ENCODE measurements at places on chromosomes 1 and 21.

DNA sequence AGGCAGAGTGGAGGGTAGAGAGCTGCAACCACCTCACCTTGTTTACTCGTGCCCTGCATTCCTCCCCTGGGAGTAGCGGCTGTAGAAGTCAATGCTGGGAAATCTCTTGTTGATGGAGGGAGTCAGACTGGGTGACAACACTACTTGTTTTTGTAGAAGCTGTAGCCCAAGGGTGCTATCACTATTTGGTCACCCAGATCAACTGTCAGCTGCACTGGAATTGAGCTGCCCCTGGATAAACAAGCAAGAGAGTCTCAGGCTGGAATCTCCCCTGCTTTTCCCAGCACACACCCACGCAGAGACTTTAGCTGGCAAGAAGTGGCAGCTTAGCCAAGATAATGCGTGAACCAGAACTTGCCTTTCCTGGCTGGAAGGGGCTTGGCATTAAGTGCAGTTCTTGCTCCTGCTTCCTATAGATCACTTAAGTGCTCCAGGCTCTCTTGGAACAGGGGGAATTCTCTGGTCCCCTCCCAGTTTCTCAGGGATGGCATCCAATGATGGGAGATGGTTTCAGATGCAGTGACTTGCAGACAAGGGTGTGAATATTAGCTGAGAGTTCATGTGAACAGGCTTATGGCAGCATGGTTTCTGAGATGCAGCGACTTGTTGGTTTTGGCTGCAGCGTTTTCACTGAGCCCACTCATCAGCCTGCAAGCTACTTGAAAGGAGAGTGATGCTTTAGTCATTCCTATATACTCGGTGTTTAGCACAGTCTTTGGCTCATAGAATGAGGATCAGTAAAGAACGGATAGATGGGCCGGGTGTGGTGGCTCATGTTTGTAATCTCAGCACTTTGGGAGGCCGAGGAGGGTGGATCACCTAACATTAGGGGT lies 16.8 kb downstream of the ATP2B4 start:
- DNase-seq, result no peak

- DNase-seq, result peak; percentile 85
Measured at GRCh38 chr1:234656944-234657654, 47.1 kb upstream of the IRF2BP2 start.

- DNase-seq, result peak; percentile 57
Measured at GRCh38 chr1:48236716-48237470, 14.4 kb downstream of the SLC5A9 start.

DNA sequence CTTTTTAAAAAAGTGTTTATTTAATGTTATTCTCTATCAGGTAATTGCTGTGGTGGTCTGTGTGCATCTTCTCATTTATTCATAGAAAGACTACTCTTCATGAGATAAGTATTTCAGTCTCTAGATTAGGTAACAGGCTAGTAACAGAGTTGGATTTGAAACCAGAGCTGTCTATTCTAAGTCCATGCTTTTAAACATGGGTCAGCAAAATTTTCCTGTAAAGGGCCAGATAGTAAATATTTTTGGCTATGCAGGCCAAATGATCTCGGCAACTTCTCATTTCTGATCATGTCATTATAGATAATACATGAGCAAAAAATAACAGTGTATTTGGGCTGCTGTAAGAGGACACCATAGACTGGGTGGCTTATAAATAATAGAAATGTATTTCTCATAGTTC lies 485.6 kb upstream of the ZRANB2 start:
- DNase-seq, result no peak

DNA sequence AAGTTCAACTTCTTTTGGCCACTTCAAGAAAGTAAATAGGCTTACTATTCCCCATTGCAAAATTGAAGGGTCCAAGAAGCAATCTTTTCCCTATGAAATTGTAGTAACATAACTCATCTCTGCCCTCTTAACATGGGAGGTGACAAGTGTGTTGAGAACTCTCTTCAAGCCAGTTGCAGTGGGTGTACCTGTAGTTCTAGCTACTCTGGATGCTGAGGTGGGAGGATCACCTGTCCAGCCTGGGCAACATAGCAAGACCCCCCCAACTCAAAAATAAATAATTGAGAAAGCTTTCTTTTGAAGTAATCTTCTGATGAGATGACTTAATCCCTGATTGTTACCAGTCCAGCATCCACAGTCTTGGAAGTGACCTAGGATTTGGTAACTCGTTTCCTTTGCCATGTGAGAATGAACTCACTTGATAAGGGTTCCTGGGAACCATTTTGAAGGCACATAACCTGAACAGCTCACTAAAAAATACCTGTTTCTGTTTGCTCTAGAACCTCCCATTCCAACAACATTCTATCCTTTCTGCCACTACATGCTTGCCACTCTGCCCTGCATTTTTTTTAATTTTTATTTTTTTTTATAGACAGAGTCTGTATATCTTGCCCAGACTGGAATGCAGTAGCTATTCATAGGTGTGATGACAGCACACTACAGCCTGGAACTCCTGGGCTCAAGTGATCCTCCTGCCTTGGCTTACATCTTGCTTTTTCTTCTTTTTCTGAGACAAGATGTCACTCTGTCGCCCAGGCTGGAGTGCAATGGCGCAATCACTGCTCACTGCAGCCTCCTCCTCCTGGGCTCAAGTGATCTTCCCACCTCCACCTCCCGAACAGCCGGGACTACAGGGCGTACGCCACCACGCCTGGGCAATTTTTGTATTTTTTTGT lies 1.4 kb upstream of the IPO9 start:
- DNase-seq, result no peak

DNA sequence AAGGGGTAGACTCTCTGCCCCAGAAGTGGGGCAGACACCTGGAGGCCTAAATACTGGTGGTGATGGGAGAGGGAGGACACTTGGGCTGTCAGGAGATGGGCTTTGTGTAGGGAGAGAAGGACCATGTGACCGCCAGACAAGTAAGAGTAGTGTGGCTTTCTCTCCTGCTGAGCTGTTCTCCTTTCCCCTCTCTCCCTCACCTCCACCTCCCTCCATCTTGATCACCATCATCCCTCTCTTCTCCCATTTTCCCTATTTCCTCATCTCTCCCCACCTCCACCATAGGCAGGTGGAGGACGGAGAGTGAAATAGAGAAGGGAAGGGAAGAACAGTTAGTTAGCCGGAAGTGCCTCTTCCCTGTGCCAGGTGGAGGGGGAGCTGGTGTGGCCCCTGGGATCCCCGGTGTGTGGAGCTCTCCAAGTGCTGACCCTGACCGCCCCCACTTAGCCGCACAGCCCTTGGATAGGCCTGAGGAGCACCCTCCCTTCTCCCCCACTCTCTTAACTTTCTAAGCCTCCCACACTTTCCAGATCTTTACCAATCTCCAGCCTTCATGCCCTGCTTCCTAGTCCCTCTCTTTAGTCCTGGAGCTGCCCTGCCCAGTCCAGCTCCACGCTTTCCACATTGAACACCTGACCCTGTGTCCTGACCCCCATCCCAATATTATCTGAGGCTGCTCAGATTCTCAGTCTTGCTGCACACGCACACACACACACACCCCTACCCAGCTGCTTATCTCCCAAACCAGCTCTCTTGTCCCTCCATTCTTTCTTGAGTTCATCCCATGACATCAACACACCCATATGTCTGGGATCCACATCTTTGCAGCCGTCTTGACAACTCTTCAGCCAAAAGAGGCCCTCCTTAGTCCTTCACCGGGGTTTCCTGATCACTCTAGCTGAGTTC lies 1.5 kb downstream of the CELF3 start:
- DNase-seq, result no peak

DNA sequence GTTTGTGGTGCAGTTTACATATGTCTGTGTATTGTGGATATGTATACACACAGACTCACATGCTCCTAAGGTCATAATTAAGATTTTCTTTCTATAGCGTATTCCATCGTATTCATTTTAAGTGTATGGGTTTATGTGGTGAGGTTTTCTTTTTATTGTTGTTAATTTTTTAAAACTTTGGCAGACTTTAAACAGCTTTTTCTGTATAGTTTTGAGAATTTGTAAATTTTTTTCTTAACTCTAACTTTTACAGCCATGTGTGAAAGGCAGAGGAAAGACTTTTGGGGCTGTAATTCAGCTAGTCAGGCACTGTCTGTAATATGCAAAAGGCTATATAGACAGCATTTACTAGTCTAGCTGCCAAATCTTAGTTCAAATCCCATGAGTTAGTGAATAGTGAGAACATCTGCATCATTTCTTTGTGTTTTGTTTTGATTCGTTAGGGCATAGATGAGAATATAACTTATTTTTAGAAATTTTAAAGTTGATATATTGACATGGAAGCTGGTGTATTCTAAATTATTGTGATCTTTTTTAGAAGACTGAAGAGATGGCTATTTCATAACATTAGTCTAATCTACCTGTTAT lies 2.3 kb downstream of the MAGI3 start:
- DNase-seq, result no peak

- peak; percentile 80 for DNase-seq
Measured at GRCh38 chr1:18956193-18957135, at the start of gene IFFO2. Gene IFFO2, minus strand, starts transcription at chr1:18956676. Its CDS starts 344 bp downstream, at chr1:18956332.

- DNase-seq, result no peak
Measured at GRCh38 chr1:107762751-107763390, 202.1 kb downstream of the VAV3 start.

GRCh38 chr1:22225858-22226589 lies 83.1 kb upstream of the WNT4 start:
- DNase-seq, result no peak
